ENCODE measurements at places on chromosomes 12 and 14. TPM values are rescaled to one million over a fixed set of nuclear protein-coding genes. Genes with fewer than 3 reads are reported as not detected.

Gene MYG1
- total RNA-seq = 50.0 TPM

Gene SERPINA6
- not detected for total RNA-seq

Gene CSRP2
- 41.7 TPM for total RNA-seq

Gene PPP4R4
- total RNA-seq = 0.60 TPM

Gene TDRD9
- 2.8 TPM for total RNA-seq

Gene RXYLT1
- total RNA-seq = 21.2 TPM

Gene ADCY4
- 61.7 TPM for total RNA-seq

Gene SDR39U1
- 73.5 TPM for total RNA-seq

Gene TMEM121
- 1.1 TPM for total RNA-seq

Gene MANSC4
- not detected for total RNA-seq

Gene ZDHHC22
- not detected for total RNA-seq

DNA sequence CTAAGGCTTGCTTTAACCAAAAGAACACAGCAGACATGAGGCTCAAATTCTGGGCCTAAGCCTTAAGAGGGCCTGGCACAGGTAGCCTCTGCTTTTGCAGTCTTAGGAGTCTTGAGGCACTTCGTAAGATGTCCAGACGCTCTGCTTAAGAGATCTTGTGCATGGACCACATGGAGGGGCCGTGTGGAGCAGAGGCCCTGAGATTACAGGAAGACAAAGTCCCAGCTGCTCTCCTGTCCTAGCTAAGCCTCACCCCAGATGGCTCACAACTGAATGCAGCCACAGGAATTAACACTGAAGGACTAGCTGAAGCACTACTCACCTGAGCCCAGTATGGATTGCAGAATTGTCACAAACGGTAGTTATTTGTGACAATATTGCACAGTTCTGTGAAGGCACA, 446.0 kb downstream of the PDZRN4 start:
- DNase-seq = no peak

DNA sequence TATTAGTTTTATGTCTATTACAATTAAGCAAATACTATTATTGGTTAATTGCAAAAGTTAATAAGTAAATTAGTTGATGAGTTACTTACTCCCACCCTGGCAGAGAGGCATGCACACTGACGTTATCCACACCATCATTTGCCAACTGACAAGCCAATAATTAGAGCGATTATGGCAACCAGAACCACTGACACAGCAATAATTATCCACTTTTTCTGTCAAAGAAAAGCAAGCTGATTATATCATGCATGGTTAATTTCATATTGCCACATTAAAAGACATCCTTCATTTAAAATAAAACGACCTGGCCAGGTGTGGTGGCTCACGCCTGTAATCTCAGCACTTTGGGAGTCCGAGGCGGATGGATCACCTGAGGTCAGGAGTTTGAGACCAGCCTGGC, 43.1 kb downstream of the STX2 start:
- no peak for DNase-seq

DNA sequence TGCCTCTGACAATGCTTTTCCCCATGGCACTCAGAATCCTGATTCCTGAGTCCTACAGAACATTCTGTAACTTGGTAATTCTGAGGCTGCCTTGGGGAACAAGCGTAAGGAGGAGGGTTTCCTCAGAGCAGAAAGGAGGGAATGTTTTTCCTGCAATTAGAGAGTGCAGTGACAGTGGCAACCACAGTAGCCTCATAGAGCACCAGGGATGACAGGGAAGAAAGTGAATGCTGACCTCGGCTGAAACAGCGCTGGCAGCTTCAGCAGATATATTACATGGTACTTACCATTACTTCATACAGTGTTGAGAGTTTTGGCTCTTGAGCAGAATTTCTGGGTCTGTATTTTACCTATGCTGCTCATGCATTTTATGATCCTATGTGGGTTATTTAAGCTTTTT, 757.1 kb downstream of the NRXN3 start:
- DNase-seq = no peak

- DNase-seq = no peak
Observed at GRCh38 chr14:53620890-53621289, 335.7 kb downstream of the BMP4 start.

DNA sequence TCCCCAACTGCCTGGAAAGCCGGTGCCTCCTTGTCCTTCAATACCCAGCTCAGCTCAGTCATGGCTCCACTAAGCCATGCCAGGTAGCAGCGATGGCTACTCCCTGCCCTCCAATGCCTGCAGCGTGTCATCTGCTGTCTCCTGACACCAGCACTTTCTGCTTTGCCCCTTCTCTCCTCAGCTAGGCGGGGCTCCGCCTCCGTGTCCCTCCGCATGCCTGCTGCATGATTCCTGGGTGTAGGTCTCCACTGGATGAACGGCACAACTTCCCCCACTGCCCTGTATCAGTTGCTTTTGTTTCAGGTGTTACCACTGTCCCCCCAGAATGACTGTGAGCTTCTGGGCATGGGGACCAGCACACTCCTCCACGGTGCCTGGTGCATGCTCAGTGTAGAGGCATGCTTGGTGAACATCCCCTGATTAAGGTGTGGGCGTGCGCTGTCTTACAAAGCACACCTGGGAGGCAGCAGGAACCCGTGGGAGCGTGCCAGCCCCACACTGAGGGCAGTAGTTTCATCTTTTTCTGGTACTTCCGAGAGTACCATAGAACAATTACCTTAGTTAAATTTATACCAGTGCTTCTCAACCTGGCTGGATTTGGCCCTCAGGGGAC, 179.4 kb upstream of the PRMT8 start:
- DNase-seq = no peak

GRCh38 chr12:69816082-69816481, 8.9 kb upstream of the MYRFL start:
- no peak for DNase-seq

GRCh38 chr12:11732023-11732422, 82.5 kb downstream of the ETV6 start:
- DNase-seq = no peak

DNA sequence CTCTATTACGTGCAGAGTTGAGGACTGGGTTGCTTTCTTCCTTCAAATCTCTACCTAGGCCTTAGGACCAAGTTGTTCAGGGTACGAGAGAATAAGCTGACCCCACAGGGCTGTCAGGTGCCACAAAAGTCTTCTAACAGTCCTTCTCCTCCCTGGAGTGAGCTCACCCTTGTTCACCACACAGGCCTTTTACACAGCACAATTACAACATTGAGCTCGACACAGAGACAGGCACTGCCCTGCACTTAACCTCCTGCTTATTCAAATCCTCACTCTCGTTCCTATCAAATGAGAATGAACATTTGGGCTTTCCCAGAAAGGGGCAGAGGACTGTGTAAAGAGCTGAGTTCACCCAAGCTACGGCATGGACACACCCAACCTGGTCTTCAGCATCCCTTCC, 2.4 kb downstream of the GALNT6 start:
- no peak for DNase-seq

GRCh38 chr12:101051901-101052550, 158.0 kb downstream of the SLC5A8 start:
- DNase-seq = no peak

DNA sequence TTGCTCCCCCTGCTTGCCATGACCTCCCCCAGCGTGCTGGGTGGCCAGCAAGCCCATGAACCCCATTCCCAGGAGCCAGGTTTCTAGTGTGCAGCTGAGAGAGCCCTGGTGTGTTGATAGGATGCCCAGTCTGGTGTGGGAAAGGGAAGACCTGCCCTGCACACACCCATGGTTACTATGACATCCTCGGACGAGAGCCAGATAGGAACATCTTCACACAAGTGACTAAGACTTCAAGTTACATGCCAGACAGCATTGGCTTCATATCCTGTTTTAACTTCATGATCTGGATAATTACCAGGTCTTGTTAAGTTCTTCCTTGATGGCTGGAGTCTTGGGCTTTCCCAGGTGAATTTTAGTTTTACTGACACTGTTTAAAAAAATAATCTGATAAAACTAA, 196.6 kb upstream of the EGLN3 start:
- no peak for DNase-seq

GRCh38 chr14:22900081-22900799, 17.2 kb downstream of the REM2 start:
- DNase-seq = no peak

GRCh38 chr12:26732005-26732908, 100.7 kb downstream of the ITPR2 start:
- no peak for DNase-seq

DNA sequence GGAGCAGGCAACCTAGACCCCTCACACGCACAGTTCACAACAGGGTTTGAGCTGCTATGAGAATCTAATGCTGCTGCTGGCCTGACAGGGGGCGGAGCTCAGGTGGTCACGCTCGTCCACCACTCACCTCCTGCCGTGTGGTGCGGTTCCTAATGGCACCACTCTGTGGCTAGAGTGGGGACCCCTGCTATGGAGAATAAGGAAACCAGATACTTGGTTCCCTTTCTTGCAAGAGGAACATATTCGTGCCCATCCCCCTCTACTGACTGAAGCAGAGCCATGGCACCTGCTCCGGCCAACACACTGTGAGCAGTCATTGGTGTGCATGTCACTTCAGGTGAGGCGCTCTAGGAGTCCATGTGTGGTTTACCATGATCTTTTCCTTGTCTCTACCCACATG, 30.4 kb upstream of the RIMBP2 start:
- no peak for DNase-seq

DNA sequence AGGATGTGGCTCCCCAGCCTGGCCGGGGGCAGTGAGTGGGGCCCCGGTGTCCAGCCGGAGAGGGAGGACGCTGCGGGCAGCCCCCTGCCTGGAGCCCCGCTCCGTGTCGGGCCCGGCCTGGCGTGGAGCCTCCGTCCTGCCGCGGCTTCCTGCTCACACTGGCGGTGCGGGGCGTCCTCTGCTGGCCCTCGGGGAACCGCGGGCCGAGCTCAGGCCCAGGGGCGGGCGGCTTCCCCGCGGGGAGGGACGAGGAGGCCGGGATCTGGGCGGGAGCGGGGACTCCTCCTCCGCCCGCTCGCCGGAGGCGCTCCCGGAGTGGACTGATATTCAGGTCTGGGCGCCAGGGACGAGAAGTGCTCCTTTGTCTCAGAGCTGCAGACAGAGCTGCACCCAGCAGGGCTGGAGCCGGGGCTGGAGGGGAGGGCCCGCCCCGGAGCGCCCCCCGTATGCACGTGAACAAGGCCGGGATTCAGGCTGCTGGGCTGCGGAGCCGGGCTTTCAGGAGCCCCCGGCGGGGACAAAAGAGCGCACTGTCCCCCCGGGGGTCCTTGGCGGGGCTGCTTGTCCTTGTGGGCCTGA, 2.2 kb downstream of the MMP17 start:
- DNase-seq = peak; percentile 79

DNA sequence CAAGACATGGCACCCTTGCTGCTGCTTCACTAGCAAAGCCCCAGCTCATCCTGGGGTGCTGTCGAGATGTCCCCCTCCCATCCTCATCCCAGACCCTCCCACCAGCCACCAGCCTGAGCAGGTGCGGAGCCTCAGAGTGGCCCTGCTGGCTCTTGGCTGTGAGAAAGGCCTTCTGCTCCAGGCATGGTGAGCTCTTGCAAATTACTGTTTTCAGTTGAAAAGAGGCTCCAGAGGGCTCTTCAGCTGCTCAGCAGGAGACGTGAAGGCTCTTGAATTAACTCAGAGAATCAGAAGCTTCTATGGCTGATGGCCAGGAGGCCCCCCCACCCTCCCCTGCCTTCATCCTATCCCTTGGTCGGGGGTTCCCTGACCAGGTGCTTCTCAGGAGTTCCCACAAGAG, 44.1 kb downstream of the WSCD2 start:
- DNase-seq = no peak

- no peak for DNase-seq
Observed at GRCh38 chr12:85796001-85796400, 40.2 kb downstream of the RASSF9 start.

- DNase-seq = no peak
Observed at GRCh38 chr12:32490801-32491200, 91.4 kb downstream of the FGD4 start.

DNA sequence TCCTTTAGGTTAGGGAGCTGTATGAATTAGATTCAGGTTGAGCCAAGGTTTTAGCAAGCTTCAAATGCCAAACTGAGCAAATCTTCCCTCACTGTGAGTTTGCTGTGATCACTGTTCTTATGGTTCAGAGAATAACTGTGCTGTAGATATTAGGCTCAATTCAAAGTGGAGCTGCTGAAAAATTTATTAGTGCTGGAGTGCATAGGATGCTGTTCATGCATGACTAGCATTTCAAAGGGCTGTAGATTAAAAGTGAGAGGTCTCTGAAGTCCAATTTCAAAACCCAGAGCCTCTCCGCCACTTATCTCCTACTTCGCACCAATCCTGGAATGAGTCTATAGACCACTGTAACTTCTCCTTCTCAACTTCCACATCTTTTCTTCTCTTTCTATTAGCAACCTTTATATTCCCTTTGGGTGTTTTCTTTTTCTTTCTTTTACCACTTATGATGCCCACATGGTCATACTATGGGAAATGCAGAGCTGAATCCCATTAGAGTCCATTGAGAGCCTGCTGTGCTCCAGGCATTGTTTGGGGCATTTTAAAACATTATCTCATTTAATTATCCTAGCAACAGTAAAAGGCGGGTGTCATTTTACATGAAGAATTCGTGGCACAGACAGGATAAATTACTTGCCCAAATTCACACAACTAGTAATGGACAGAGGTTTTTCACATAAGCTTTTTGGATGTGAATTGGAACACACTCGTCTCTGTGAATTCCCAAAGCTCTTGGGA, 77.5 kb upstream of the EEA1 start:
- no peak for DNase-seq

- DNase-seq = no peak
Observed at GRCh38 chr12:57474862-57475261, 4.8 kb downstream of the ARHGAP9 start.

GRCh38 chr12:77800501-77800900, 30.2 kb upstream of the NAV3 start:
- DNase-seq = no peak

- DNase-seq = no peak
Observed at GRCh38 chr14:64856529-64857445, 22.9 kb downstream of the SPTB start.

DNA sequence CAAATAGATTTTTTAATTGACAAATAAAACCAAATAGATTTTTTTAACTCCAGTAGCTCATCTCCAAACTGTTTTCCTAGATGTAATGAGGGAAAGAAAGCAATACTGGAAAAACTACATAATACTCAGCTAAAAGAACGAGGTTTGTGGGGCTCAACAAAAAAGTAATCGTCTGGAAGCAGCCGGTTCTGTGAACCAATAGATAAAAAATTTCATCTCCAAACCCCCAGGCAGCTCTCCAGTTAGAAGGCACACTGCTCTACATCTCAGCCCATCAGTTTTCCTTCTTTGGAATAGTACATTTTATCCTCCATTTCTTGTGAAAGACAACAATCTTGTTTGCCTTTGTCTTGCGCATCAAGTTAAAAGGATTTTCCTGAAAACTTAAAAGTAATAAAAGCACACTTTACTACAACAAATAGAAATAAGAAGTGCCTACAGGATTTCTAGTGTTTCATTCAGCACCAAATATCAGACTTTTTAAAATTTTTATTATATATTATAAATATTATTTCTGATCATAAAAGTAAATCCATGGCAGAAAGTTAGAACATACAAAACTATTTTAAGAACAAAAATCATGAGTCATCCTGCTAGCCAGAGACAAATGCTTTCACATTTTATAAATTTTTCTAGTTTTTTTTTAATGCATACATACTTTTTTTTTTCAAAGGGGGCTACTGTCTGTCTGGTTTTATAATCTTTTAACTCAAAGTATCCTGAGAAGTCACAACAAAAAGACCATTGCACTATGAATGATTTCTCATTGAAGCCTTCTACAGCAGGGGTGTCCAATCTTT, 67.7 kb downstream of the EPS8 start:
- no peak for DNase-seq

- no peak for DNase-seq
Observed at GRCh38 chr14:90487462-90487861, 90.6 kb downstream of the CALM1 start.

GRCh38 chr14:24179961-24180796, 8.3 kb downstream of the REC8 start:
- no peak for DNase-seq

GRCh38 chr12:76563061-76563460, 3.5 kb upstream of the OSBPL8 start:
- DNase-seq = no peak

Data from ureter (tissue), 1 donor.